ENCODE measurements at places on chromosomes 7 and 10. TPM values are rescaled to one million over a fixed set of nuclear protein-coding genes. Genes with fewer than 3 reads are reported as not detected.

GRCh38 chr7:36661135-36661840, 63.0 kb downstream of the AOAH start:
- DNase-seq, result no peak

DNA sequence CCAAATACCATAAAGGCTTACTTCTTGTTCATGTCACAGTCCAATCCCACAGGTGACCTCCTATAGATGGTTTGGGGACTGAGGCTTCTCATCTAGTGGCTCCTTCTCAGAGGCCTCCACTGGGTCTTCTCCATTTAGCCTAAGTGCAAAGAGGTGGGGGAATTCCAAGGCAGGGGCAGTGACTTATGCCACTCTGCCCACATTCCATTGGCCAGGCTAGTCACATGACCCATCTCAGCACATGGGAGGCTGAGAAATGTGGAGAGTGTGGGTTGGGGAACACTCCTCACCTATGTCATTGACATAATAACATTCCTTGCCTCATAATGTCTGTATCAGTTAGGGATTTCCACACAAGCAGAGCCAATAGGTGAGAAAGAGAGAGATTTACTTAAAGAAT, 104.3 kb upstream of the PLXNA4 start:
- DNase-seq, result no peak

DNA sequence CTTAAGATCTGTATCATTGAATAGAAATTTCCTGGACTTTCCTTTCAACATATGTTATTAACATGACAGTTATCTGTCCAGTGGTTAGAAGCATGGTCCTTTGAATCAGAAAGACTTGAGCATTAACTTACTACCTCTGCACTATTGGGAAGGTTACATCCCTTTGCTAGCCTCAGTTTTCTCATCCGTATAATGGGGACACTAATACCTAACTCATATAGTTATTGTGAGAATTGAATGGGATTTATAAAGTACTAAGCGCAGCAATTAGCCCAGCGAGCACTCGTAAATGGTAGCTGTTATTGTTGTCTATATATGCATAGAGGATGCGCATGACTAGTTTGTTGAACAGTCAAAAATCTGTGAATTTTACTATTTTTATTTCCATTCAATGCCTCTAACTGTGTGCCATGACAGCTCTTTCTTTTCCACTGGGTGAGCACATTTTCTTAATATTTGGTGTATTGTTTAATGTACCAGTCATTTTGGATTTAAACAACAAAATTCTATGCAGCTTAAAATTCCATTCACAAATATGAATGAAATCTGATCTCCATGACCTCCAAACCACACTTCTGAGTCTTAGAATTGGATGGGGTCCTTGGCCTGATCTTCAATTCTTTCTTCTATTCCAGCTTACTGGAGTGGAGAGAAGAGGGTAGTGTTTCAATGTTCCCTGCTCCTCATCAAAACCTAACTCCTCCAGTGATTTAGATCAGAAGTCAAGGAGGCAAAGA, 65.0 kb downstream of the CACNB2 start:
- no peak for DNase-seq

AZGP1 gene
- total RNA-seq, result 70.9 TPM

C7orf25 gene
- 4.2 TPM for total RNA-seq

OR2A1 gene
- 0.09 TPM for total RNA-seq

GPR158 gene
- 0.48 TPM for total RNA-seq

GHRHR gene
- not detected for total RNA-seq

Data from omental fat pad (tissue), 4 donors.